Neural crest cell (in vitro differentiated cells): ENCODE measurements at places on chromosomes 1 and 21. TPM values are rescaled to one million over a fixed set of nuclear protein-coding genes. Genes with fewer than 3 reads are reported as not detected.

DNA sequence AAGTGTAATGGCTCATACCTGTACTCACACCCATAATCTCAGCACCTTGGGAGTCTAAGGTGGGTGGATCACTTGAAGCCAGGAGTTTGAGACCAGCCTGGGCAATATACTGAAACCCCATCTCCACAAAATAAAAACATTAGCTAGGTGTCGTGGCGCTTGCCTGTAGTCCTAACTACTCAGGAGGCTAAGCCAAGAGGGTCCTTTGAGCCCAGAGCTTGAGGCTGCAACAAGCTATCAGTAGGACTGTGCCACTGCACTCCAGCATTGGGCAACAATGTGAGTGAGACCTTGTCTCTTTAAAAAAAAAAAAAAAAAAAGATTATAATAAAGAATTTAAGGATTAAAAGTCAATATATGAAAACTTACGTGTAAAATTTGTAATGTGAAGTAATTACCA lies 11.7 kb downstream of the BPNT1 start:
- DNase-seq, result no peak

DNA sequence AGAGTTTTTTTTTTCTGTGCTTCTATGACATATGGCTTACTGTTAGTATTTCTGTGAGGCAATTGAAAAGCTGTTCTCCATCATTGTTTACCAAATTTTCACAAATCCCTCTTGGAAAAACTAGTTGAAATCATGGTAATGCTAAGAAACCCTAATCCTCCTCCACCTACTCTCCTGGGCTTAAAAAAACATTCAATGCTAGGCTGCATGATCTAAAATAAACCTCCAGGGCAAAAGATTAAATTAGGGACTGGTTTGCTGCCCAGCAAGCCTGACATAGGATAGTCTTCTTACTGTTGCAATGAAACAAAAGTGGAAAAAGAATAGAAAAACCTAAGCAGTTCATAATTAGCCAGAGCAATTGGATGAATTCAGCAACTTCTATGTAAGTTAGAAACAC lies 16.1 kb downstream of the C1orf52 start:
- no peak for DNase-seq

DNA sequence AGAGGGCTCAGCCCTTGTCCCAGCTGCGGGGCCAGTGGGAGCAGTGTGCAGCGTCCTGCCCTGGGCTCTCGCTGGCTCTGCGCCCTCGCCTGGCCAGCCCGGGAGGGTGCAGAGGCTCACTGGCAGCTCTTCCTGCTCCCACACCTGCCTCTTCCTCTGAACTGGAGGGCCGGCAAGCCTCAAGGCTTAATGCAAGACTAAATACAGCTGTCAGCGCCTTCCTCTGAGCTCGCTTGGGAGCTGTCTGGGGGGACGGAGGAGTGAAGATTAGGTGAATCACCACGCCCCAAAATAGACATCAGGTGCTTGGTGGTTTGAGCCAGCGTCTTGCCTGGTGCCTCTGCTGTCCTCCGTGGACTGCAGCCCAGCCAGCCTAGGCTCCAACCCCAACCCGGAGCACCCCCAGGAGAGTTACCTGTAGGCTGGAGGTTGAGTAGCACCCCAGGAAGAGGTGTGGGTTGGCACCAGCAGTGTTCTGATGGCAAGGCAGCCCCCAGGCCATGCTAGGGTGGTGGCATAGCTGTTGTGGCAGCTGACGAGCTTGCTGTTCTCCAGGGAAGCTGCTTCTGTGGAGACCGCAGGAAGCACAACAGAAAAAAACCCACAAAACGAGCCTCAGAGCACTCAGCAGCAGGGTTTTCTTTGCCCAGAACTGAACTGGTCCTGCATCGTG lies 36.9 kb downstream of the UMODL1 start:
- DNase-seq, result peak; percentile 59

DNA sequence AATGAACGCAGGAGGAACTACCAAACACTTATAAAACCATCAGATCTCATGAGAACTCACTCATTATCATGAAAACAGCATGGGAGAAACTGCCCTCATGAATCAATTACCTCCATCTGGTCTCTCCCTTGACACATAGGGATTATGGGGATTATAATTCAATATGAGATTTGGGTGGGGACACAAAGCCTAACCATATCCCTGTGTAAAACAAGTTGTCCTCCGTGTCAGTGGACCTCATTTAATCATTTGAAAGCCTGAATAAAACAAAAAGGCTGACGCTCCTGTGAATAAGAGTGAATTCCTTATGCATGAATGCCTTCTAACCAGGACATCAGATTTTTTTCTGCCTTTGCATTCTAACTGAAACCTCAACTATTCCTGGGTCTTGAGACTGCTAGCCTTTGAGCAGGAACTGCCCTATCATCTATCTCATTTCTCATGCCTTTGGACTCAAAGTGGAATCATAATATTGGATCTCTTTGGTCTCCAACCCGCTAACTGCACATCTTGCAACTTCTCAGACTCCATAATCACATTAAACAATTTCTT lies 648.8 kb downstream of the ADGRL2 start:
- no peak for DNase-seq

GRCh38 chr1:156153362-156153761 lies at the start of gene SEMA4A:
Gene SEMA4A (plus strand): TSS chr1:156153585. CDS start chr1:156154579, 994 bp downstream.
- no peak for DNase-seq

DNA sequence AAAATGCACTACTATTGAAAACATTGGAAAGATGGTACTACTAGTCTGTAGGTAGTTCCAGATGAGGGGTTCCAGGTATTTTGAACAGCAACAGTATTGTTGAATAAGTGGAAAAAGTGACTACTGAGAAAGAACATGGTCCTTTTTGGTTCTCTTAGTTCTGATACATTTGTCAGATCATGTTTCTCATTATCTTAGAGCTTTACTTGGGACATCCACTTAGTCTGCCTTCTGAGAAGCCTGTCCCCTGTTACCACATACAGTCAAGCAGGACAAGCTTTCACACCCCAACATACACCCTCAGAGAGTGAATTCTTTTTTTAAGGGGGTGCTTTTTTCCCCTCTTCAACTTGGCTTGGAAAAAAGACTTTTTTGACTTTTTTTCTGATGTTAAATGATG lies 41.0 kb upstream of the MACF1 start:
- DNase-seq, result no peak

GRCh38 chr21:18951271-18952038 lies 547.9 kb upstream of the TMPRSS15 start:
- peak; percentile 35 for DNase-seq

- no peak for DNase-seq
Observed at GRCh38 chr1:15385420-15385819, 24.3 kb upstream of the EFHD2 start.

DNA sequence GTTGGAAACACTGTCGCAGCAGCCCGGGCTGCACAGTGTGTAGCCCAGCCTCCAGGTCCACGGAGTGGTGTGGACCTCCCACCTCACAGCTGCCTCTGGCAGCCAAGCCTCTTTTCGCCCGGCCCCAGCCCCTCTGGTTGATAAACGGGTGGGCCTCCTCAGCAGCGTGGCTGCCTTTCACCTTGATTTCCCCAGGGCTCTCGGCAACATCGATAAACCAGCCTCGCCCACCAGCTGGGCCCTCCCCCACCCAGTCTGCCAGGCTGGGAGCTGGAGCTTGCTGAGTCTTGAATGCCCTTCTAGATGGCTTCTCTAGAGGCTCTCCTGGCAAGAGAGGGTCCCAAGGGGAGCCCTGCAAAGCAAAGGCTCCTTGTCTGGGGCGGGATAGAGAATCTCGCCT lies 31.0 kb upstream of the LHX4 start:
- DNase-seq, result no peak

DNA sequence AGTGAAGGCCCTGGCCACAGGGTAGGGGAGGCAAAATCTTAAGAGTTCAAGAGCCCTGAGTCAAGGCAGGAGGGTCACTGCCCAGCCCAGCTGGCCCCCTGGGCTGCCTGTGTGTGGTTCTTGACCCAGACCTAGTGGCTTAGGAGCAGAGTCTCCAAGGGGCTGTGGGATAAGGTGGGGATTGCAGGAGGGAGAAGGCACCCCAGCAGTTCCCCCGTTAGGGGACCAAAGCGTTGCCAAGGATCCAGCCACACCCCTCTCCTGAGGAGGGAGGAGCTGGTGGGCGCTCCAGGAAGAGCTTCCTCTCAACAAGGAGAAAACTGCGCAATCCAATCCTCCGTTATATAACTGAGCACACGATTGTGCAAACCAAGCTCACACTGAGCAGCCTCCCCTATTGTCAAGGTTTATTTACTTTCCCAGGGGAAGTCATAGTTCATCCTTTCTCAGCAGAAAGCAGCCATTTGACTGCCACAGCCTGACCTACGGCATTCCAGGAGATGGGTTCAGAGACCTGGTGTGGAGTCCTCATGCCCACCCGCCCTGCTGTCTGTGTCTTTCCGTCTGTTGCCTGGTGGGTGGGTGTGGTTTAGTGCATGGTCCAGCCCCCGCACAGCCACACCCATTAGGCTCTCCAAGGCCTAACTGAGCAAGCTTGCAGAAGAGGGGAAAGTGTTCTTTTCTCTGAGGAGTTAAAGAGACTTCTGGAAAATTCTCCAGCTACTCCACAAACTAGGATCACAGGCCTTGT lies 3.5 kb downstream of the EPHX1 start:
- DNase-seq, result no peak

GRCh38 chr21:45270306-45270821 lies 17.3 kb downstream of the POFUT2 start:
- DNase-seq, result no peak

DNA sequence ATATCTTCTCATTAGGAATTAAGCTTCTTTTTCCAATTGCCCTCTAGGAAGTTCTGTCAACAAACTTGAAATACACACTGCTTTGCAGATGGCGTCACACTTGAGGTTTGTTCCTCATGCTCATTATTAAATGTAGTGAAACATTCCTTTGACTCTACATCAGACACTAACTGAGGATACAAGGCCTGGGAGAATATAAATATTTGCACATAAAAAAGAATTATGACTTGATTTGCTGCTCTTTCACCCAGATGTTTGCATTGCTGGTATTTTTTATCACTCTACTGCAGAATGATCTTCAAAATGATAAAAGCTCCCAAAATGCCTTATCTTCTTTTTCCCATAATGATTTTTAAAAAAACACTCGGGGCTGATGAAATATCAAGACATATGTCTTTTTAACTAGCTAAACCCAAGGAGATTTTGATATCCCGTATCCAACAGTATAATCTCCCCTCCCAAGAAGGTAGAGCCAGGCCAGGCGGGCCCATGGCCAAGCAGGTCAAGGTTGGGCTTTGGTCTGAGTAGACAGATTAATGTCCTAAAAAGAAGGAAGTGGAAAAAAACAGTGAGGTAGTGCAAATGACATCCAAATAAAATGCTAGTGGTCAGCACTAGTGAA lies 264.6 kb downstream of the HHIPL2 start:
- no peak for DNase-seq

GRCh38 chr1:167454304-167454893 lies 63.9 kb downstream of the CD247 start:
- no peak for DNase-seq

- DNase-seq, result no peak
Observed at GRCh38 chr1:54927472-54928240, 40.7 kb upstream of the DHCR24 start.

DNA sequence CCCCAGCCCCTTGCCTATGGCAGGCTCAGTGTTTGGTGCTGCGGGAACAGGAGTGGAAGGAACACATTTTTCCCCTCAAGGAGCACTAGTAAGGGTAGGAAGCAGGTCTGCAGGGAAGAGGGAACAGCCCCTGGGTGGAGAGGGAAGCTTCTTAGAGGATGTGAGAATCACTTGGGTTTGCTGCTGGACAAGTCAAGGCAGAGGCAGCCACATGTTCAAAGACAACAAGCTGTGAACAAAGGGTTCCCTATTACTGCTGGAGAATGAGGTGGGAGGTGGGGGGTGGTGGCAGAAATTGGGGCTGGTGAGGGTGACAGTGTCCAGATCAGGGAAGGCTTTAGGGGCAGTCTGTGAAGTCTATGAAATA lies 24.8 kb upstream of the CITED4 start:
- no peak for DNase-seq

- DNase-seq, result no peak
Observed at GRCh38 chr1:9149837-9150581, 21.1 kb upstream of the GPR157 start.

DNA sequence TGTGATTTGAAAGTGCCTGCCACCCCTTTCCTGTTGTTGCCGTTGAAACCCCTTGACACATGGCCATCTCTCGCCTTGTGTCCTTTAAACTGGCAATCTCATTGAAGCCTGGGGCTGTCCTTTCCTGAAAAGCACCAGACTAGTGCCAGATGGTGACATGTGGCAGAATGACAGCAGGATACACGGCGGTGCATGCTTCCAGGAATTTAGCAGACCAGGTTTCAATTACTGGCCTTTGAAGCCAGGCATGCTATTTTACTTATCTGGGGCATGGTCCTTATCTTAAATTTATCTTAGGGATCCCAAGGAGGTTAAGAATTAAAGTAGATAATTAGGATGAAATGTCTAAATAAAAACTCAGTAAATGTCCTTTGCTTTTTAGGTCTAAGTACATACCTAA lies 15.2 kb downstream of the PLPPR4 start:
- DNase-seq, result no peak

DNA sequence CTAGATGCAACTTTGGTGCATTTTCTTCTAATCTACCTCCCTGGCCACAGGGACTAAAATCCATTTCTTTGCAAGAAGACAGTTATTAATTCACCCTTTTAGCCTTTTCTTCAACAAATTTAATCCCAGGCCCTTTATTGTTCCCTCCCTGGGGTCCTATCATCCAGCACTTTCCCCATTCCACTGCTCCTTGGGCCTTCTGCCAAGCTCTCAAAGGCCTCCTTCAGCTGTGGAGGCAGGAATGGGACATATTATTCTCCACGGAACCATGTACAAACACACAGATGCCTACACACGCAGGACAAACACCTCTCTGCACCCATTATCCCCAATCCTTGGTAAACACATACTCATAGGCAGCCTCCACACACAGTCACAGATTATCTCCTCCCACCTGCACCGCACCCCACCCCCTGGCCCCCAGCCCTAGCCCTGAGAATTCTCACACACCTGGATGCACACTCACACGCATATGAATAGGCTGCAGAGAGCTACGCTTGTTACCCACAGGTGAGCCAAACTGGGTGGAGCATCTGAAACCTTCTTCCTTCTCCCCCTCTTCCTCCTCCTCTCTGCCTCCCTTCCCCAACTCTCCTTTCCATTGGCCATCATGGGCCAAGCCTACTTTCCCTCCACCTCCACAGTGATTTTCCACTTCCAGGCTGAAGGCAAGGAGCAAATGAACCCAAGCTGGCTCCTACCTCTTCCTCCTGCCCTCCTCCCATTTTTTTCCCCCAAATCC lies 11.7 kb downstream of the TAGLN2 start:
- no peak for DNase-seq

- no peak for DNase-seq
Observed at GRCh38 chr21:16258844-16259611, 529.2 kb downstream of the USP25 start.

- DNase-seq, result no peak
Observed at GRCh38 chr1:115283249-115283648, 54.8 kb downstream of the NGF start.

- no peak for DNase-seq
Observed at GRCh38 chr1:176853503-176853902, 311.0 kb downstream of the ASTN1 start.

CHI3L1 gene
- not detected in 2 replicates for total RNA-seq

SPATA21 gene
- not detected in 2 replicates for total RNA-seq

ADGRB2 gene
- 17.8 and 18.8 TPM in 2 replicates for total RNA-seq

S100A3 gene
- not detected in 2 replicates for total RNA-seq
